Myocyte (in vitro differentiated cells): ENCODE measurements at places on chromosomes 12 and 14. TPM values are rescaled to one million over a fixed set of nuclear protein-coding genes. Genes with fewer than 3 reads are reported as not detected.

DNA sequence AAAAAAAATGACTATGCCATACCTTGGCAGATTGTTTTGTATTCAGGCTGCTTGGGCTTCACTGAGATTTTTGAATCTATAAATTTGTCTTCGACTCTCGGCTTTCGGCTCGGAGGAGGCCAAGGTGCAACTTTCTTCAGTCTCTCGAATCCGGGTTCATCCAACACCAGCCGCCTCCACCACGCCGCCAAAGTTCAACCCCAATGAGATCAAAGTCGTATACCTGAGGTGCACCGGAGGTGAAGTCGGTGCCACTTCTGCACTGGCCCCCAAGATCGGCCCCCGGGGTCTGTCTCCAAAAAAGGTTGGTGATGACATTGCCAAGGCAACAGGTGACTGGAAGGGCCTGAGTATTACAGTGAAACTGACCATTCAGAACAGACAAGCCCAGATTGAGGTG lies 12.4 kb upstream of the SPPL3 start:
- no peak for DNase-seq

DNA sequence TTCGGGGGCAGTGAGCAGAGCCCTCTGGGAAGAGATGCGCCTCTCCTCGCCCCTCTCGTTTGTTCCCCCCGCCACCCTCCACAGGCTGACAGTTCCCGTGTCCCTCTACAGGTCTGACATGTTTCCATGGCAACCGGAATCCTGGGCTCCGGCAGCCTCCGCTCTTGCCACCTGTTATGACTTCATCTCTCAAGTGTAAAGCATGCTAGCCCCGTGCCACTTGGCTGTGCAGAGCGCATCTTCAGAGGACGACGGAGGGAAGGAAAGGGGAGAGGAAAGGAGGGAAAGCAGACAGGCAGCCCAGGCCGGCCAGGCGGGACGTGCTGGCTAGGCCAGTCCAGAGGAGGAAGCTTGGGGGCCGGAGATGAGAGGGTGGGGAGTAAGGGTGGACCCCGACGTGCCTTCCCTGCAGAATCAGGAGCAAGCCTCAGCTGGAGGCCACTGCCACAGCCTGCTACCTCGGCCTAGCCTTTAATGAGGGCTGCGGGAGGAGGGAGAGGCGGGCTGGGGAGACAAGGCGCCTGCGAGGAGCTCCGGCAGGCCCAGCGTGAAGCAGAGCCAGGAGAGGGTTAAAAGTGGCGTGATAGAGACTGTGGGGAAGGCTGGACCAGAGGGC lies 214.3 kb downstream of the DPF3 start:
- DNase-seq: no peak

DNA sequence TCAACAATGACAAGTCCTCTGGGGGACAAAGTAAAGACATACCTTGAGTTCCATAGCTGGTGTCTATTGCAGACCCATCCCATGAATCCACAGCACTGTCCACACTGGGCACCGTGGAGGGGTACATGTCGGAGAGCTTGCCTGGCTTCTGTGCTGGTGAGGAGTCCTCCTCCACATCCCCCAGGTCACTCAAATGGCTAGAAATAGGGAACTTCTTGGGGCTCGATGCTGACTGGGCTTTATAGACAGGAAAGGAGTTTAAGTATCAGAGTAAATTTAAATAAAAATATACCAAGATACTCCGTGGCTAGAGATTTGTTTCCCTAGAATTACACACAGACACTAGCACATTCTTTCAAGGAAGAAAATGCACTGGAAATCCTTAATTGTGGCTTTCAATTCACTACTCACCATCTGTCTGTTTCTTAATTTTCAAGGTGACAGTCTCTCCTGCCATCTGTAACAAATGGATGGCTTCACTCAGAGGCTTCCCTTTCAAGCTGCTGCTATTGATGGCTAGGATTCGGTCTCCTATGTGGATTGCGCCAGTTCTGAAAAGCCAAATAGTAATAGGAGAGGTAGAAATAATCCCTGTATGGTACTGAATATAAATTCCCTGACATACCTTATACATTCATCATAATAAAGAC lies 90.1 kb downstream of the HELB start:
- no peak for DNase-seq

DNA sequence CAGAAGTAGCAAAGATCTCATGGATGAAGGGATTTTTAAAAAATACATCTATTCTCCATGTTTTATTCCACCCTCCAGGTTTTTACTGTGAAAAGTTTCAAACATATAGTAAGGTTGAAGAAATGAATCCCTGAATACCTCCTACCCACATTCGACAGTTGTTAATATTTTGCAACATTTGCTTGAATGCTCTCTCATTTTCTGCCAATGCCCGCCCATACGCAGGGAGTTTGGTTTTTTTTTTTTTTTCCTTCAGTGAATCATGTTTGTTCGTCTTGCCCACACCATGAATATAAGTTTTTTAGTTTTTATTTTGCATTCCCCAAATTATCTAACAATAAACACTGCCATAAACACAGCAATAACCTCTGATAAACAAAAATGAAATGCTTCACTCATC lies 82.9 kb downstream of the MAP1LC3B2 start:
- DNase-seq: no peak

- DNase-seq: no peak
These were observed 71.2 kb downstream of the ITPK1 start for GRCh38 chr14:93044556-93044955.

GRCh38 chr12:47216150-47216677 lies 136.5 kb upstream of the AMIGO2 start:
- DNase-seq: no peak

- DNase-seq: no peak
These were observed 10.1 kb downstream of the GOLGA3 start for GRCh38 chr12:132818562-132818961.

DNA sequence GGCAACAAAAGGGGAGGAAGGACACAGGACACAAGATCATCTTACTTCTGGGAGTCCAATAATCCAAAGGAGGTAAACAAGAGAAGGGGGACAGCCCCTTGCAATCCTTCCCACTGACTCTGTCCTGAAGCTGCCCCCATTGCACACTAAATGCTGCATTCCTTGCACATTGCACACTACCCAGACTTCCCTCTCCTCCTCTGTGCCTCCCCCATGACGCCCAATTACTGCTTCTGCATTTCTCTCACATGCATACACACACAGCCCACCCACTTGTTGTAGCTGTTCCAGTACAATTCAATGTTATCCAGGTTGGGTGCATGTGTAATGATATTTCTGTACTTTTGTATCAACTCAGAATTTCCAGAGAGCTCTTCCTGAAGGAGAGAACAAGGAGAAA lies 5.5 kb downstream of the NDRG2 start:
- DNase-seq: no peak

DNA sequence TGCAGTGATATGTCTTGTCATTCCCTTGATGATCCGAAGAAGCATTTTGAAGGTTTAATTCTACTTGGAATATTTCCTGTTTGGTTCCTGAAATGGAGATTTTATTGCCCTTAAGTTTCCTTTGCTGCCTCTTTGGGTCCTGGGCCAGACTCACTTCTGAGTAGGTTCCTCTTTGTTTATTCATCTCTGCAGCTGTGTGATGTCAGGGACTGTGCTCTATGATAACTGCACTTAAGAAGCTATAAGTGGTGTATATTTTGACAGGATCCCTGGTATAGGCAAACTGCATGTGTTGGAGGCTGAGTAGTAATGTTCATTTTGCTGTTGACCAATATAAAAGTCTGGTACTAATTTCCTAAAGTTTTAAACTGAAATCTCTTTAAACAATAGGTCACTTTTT lies at the start of gene KLRC4:
KLRC4 (minus strand) TSS at position 366 of the 400 bp plus-strand sequence; CDS start at position 184, 182 bp downstream.
- DNase-seq: peak; percentile 3

DNA sequence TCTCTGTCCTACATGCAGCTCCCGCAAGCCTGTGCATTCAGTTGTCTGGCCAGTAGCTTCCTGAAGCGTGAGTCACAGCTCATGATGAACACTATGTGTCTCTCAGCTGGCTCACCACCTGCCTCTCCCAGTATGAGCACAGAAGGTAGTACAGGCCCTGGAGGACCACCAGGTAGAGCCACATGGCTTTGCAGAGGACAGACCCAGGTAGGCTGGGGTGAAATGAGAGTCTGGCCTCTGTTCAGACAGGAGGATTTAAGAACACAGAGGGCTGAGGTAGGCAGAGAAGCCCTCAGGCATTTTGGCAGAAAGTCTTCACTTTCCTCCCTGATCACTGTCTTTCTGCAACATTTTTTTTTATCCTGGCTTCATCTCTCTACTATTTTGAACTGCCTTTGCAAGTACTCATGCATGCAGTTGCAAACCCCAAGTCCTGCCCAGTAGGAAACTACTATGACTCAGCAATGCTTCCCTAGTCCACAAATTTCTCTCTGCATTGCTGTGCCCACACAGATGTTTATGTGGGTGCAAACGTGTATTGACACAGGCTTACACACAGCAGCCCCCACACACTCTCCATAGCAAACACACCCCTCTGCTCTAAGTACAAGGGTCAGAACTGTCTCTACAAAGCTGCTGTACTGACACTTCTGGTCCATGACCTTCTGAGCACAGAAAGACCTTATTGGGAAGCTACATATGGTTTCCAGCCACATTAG lies 7.2 kb upstream of the SDR9C7 start:
- peak; percentile 65 for DNase-seq

GRCh38 chr12:26704684-26705460 lies 128.1 kb downstream of the ITPR2 start:
- no peak for DNase-seq

GRCh38 chr12:68609998-68610369 lies 715 bp upstream of the RAP1B start:
- DNase-seq: no peak

The KLRC3 gene
- total RNA-seq: not detected in 2 replicates

The EIF2S3B gene
- 0.62 and 0.83 TPM in 2 replicates for total RNA-seq

The NKX2-8 gene
- total RNA-seq: not detected in 2 replicates

The PPP4R3A gene
- total RNA-seq: 54.1 and 68.7 TPM in 2 replicates

The FGF6 gene
- total RNA-seq: not detected in 2 replicates

The SH2B3 gene
- total RNA-seq: 116 and 203 TPM in 2 replicates
